Gastroesophageal sphincter (tissue), 4 donors: ENCODE measurements at places on chromosomes 6 and 20. TPM values are rescaled to one million over a fixed set of nuclear protein-coding genes. Genes with fewer than 3 reads are reported as not detected.

GRCh38 chr6:110596354-110596753 lies 119.9 kb upstream of the SLC22A16 start:
- ATAC-seq = no peak

GRCh38 chr6:157571269-157571668 lies 190.3 kb downstream of the ZDHHC14 start:
- no peak for ATAC-seq

GRCh38 chr6:133916650-133917151 lies 27.8 kb downstream of the TCF21 start:
- ATAC-seq = peak; percentile 81

DNA sequence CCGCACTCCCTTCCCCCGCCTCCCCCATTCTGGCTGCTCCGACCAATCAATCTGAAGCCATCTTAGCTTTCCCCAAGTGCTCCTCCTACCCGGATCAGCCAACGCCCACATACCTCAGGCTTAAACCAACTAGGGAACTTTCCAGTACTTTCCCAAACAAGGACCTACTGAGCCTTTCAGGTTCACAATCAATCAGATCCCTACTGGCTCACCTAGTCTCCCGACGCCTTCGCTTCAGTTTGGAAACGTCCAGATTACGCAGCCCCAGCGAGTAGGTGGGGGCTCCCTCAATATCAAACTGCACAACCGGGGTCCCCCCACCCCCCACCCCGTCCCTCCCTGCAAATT lies 432 bp downstream of the HSPA1L start:
- ATAC-seq = peak; percentile 89

DNA sequence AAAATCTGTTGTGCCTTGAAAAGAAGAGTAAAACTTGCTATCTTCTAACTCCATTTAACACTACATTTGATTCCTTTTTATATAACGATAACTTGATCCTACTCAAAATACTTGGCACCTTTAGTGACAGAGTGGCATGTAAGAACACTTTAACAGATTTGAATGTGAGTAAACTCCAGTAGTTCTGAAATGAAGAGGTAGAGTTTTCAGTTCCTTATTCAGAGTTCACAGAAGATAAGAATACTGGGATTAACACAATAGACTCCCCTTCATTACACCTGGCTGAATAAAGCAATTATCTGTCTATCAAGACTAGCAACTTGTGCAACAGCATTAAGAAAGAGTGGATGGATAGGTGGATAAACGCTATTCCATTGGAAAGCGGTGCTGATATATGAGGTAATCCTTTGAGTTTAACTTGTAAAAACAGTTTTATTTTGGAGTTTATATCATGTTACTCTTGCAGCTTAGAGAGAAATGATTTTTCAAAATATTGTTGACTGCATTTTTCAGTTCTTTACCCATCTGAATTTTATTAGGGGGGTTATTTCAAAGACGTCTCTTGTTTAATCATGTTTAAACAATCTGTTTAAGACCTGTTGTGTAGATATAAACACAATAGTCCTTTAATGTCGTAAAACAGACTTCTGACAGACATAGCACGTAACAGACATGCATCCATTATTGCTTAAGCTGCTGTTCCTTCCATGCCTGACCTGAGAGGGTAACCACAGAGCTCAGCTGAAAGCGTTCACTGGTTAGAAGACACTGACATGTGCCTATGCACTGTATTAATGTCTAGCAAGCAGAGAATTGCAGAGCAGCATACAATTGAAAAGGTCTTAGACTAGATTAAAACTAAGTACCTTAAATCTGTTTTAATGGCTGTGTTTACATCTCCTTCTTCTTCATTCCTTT lies 102.4 kb upstream of the SUPT3H start:
- no peak for ATAC-seq

- no peak for ATAC-seq
These were observed 3.5 kb upstream of the EPB41L1 start for GRCh38 chr20:36150847-36151539.

DNA sequence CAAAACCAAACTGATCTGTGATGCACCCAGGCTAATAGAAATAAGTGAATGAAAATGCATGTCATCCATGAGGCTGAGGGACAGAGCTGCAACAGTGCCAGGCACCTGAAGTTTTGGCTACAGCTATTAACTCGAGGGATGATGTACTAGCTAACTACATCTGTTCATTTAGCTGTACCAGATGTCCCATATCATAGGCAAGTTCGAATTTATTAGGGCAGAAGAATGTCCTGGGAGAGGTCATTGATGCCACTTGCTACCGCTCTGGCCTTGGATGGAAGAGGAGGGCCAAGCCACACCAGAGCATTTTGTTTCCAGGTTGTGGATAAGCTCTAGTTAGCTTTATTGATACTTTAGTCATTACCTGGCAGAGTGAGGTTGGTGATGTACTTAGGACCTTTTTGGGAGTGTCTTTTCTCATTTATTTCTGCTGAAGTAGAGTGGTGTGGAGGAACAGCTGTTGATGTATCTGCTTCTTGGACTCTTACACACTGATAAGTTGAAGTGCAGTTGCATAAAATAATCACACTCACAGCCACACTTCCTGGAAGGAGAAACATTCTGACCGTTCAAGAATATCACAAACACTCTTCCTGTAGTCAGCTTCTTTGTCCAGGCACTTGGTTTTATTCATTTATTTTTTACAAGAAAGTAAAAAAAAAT lies 8.2 kb downstream of the ZFAND3 start:
- no peak for ATAC-seq

GRCh38 chr6:26249957-26250697 lies 114.9 kb upstream of the BTN3A2 start:
- ATAC-seq = peak; percentile 50

DNA sequence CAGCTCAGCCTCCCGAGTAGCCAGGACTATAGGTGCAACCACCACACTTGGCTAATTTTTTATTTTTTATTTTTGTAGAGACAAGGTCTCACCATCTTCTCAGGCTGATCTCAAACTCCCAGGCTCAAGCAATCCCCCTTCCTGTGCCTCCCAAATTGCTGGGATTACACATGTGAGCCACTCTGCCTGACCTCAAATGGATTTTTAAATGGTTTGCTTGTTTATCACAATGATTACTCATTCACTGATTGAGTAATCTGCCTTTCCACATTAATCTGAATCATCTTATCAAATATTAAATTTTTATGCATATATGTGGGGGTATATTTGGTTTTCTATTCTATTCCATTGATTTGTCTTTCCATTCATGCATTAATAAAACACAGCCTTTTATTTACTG lies 9.4 kb upstream of the KHDC1L start:
- ATAC-seq = no peak

- no peak for ATAC-seq
These were observed 12.3 kb downstream of the PPIL1 start for GRCh38 chr6:36862164-36862847.

GRCh38 chr6:62746968-62747367 lies 460.9 kb upstream of the KHDRBS2 start:
- no peak for ATAC-seq

DNA sequence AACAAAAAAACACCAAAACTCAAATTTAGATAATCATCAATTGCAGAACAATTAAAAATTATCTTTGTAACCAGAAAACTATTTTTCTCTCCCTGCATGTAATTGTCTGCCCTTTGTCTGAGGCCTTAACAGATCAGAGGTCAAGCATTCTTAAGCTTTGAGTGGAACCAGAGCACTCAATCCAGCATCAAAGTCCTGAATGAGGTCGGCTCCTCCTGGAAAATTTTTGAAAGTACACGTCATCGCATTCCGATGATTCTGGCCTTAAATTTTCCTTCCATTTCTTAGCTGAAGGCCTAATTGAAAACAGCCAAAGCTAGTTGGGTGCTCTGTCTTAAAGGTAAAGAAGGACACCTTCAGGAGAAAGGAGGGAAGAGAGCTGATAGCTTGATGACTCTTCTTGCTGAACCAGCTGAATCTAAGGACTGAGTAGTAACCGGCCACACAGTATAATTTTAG lies 510.2 kb upstream of the SULF2 start:
- peak; percentile 85 for ATAC-seq

DNA sequence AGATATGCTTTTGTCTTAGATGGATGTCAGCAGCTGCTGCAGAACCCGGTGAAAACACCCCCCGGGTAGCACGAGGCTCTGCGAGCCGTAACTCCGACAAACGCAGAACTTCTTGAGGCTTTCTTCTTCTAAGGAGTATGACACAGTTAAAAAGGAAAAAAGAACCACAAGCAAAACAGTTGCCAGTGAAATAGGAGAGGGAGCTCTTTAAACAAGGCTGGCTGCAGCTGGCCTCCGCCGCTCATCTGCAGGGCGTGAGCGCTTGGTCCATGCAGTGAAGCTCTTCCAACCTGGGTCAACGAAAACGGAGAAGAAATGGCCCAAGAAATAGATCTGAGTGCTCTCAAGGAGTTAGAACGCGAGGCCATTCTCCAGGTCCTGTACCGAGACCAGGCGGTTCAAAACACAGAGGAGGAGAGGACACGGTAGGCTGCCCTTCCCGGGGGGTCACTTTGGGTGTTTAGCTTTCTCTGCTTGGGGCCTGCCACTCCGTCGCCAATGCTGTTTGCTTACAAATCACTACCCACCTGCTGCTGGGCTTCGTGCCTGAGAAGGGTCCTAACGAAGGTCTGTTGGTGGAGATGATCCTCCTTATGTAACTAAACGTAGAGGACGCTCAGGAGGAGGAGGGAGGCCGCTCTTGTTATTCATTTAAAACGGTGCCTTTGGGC lies 13.2 kb downstream of the SYTL3 start:
- peak; percentile 33 for ATAC-seq

GRCh38 chr6:14690120-14691056 lies 555.5 kb upstream of the JARID2 start:
- no peak for ATAC-seq

DNA sequence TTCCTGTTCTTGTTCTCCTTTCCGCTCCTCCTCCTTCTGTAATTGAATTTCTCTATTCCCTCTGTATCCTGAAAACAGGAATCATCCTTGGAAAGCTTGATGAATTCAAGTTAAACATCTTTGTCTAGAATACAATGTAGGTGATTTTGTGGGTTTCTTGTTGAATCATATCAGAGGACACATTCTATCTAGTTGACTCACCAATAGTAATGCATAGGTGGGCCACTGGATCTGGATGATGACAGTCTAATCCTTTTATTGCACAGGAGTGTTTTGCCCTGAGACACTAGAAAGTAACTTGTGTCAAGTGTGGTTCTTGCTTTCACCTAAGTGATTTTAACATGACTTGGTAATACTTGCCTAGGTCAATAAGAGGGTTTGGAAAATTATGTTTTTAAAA lies 164.3 kb downstream of the RFPL4B start:
- no peak for ATAC-seq

DNA sequence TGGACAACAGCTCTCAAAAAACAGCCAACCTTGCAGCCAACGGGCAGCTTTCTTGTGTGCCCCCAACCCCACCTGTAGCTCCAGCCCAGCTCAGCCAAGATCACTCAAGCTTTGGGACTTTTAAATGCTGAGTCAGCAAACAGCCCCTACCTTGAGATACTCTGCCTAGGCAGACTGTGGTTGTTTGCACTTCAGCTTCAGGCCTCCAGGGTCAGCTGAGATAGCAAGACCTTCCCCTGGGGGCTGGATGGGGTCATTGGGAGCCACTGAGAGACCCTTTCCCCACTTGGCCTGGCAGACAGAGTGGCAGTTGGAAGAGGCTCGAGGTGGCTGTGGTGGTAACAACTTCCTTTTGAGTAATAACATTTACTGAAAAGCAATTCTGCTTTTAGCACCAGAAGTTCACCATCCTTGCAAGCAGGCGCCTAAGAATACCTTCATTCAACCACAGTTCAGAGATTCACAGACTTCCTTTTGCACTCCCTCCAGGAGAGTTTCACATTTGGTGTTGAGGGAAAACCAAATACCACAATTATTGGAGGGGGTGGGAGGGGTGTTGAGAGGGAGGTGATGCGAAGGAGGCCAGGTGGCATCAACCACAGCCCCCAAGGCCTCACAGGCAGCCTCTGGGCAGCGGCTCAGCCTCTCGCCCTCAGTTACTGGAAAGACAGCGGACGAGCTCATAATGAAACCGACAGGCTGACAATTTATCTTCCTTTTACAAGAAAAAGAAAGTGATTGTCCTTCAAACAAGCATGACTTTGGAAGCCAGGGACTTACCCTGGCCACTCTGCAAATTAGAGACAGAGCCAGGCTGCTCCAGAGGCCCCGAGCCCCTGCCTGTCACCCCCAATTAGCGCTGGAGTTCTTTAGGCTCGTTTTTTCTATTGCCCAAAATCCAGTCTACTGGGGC lies 148.1 kb downstream of the CEBPB start:
- ATAC-seq = no peak

GRCh38 chr20:33843854-33844253 lies 32.7 kb downstream of the CHMP4B start:
- ATAC-seq = no peak

GRCh38 chr20:38723848-38724625 lies at the start of gene SLC32A1:
SLC32A1 (plus strand) TSS chr20:38724486; CDS start chr20:38724725, 239 bp downstream.
- no peak for ATAC-seq

DNA sequence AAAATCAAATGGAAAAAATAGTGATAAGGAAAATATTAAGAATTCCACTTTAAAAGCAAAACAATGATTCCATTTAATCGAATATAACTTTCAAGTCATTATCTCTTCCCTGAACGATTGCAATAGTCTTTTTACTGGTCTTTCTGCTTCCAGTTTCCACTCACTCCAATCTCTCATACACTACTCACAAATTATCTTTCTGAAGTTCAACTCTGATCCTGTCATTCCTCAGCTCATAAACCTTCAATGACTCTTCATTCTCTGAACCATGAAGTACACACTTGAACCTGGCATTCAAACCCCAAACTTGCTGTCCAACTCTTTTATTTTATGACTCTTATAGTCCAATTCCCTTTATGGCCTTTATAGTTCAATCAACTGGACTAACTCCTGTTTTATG lies 304.1 kb upstream of the TCF21 start:
- no peak for ATAC-seq

GRCh38 chr6:69664551-69664950 lies 132.3 kb downstream of the LMBRD1 start:
- ATAC-seq = no peak

GRCh38 chr20:41152108-41152757 lies 14.9 kb downstream of the PLCG1 start:
- no peak for ATAC-seq

DNA sequence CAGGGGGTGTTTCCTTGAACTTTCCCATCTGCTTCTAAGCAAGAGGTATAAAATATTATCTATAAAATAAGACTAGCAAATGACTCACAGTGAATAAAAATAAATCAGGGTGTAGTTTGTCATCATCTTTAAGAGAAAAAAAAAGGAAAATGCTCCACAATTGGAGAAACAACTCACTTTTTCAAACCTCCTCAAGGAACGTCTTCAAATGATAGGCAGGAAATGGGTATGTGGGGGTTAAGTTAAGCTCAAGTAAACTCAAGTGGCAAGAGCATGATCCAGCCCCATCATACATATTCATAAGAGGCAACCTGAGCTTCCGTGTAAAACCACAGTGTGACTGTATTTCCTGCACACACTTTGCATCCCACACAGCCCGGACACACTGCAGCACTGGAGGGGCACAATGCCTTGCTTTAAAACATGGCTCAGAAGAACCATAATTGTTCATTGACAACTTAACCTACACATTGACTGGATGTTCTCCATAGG lies 58.5 kb upstream of the CEP85L start:
- no peak for ATAC-seq

- ATAC-seq = no peak
These were observed 1.6 kb upstream of the SERPINB1 start for GRCh38 chr6:2843138-2843740.

The KIAA0408 gene
- 69.6 TPM for total RNA-seq

The MMP24 gene
- 3.4 TPM for total RNA-seq

The TRMT11 gene
- total RNA-seq = 49.7 TPM

The TNNC2 gene
- 1.0 TPM for total RNA-seq

The PABPC1L gene
- 3.4 TPM for total RNA-seq

The ANGPT4 gene
- 0.58 TPM for total RNA-seq

The PPP1R3G gene
- 2.2 TPM for total RNA-seq

The TRIM40 gene
- total RNA-seq = not detected
